ENCODE measurements at places on chromosomes 11 and 22. TPM values are rescaled to one million over a fixed set of nuclear protein-coding genes. Genes with fewer than 3 reads are reported as not detected.

The DDI1 gene
- not detected for total RNA-seq

The TMEM191C gene
- 3.0 TPM for total RNA-seq

The PVALB gene
- total RNA-seq: not detected

The FOLH1 gene
- 0.62 TPM for total RNA-seq

The EMID1 gene
- total RNA-seq: not detected

The TMPRSS5 gene
- total RNA-seq: under 0.01 TPM

The PLEKHA7 gene
- 0.31 TPM for total RNA-seq

The ZBTB16 gene
- total RNA-seq: 0.13 TPM

The PLAAT5 gene
- total RNA-seq: not detected

The MS4A1 gene
- not detected for total RNA-seq

The TRIM49C gene
- total RNA-seq: not detected

The FGF3 gene
- not detected for total RNA-seq

The TRPC6 gene
- 1.5 TPM for total RNA-seq

The MCAM gene
- 33.9 TPM for total RNA-seq

The LTBP3 gene
- total RNA-seq: 59.5 TPM

The USP35 gene
- 14.1 TPM for total RNA-seq

The AQP11 gene
- 0.56 TPM for total RNA-seq

The HIKESHI gene
- 59.6 TPM for total RNA-seq

Data from aortic smooth muscle cell (primary cell).